Smooth muscle cell of trachea (primary cell): ENCODE measurements at places on chromosomes 1 and 21. TPM values are rescaled to one million over a fixed set of nuclear protein-coding genes. Genes with fewer than 3 reads are reported as not detected.

MNDA gene
- total RNA-seq, result not detected in 2 replicates

OR10T2 gene
- total RNA-seq, result not detected in 2 replicates

CA14 gene
- total RNA-seq, result not detected in 2 replicates

C8B gene
- not detected in 2 replicates for total RNA-seq

CFHR3 gene
- not detected in 2 replicates for total RNA-seq

CBS gene
- 47.0 and 58.5 TPM in 2 replicates for total RNA-seq

CNTN2 gene
- total RNA-seq, result not detected in 2 replicates

TAS1R1 gene
- total RNA-seq, result under 0.01 TPM in 1 of 2 replicates, not detected in the other

SLAMF1 gene
- not detected in 2 replicates for total RNA-seq

PTAFR gene
- total RNA-seq, result under 0.01 and 0.15 TPM in 2 replicates

AMY1A gene
- not detected in 2 replicates for total RNA-seq

KLHL21 gene
- total RNA-seq, result 47.1 and 106 TPM in 2 replicates

OR2T2 gene
- not detected in 2 replicates for total RNA-seq

ZNF670 gene
- total RNA-seq, result 1.8 and 3.1 TPM in 2 replicates

FMO1 gene
- total RNA-seq, result 0.29 and 0.66 TPM in 2 replicates

ZBTB21 gene
- total RNA-seq, result 6.9 and 7.0 TPM in 2 replicates

KRTAP7-1 gene
- not detected in 2 replicates for total RNA-seq

LMOD1 gene
- 7.7 and 22.2 TPM in 2 replicates for total RNA-seq

TATDN3 gene
- total RNA-seq, result 20.0 and 25.5 TPM in 2 replicates

S100A9 gene
- not detected in 2 replicates for total RNA-seq

EPHA2 gene
- 4.2 and 10.1 TPM in 2 replicates for total RNA-seq

OR2T29 gene
- total RNA-seq, result not detected in 2 replicates

UQCRHL gene
- 1.2 and 2.0 TPM in 2 replicates for total RNA-seq

F5 gene
- under 0.01 TPM in 1 of 2 replicates, not detected in the other for total RNA-seq

FLG2 gene
- not detected in 2 replicates for total RNA-seq

NPR1 gene
- 0.58 and 2.6 TPM in 2 replicates for total RNA-seq

KLHDC9 gene
- 1.9 and 4.5 TPM in 2 replicates for total RNA-seq

ARMH1 gene
- total RNA-seq, result 1.3 and 5.0 TPM in 2 replicates

FMO2 gene
- 3.5 and 4.5 TPM in 2 replicates for total RNA-seq

KRTAP19-1 gene
- not detected in 2 replicates for total RNA-seq

OR10Z1 gene
- not detected in 2 replicates for total RNA-seq

GIPC2 gene
- 0.33 and 0.73 TPM in 2 replicates for total RNA-seq

ELF3 gene
- under 0.01 and 1.2 TPM in 2 replicates for total RNA-seq

PLA2G2A gene
- not detected in 2 replicates for total RNA-seq

CNKSR1 gene
- 0.17 TPM in 1 of 2 replicates, not detected in the other for total RNA-seq

CELA2B gene
- total RNA-seq, result not detected in 2 replicates

TTC39A gene
- 1.5 and 3.1 TPM in 2 replicates for total RNA-seq

ANGPTL3 gene
- not detected in 2 replicates for total RNA-seq

RGS4 gene
- total RNA-seq, result 26.3 and 110 TPM in 2 replicates

CAMK1G gene
- 0.50 and 2.2 TPM in 2 replicates for total RNA-seq

OXCT2 gene
- 1.9 and 4.1 TPM in 2 replicates for total RNA-seq

CACNA1E gene
- not detected in 2 replicates for total RNA-seq

CA6 gene
- not detected in 2 replicates for total RNA-seq

PRR9 gene
- total RNA-seq, result not detected in 2 replicates

REN gene
- total RNA-seq, result 0.15 TPM in 1 of 2 replicates, not detected in the other

ACOT7 gene
- total RNA-seq, result 31.8 and 37.4 TPM in 2 replicates

ADORA3 gene
- not detected in 2 replicates for total RNA-seq
